LHCN-M2 (cell line): ENCODE measurements at places on chromosomes 6 and 20. TPM values are rescaled to one million over a fixed set of nuclear protein-coding genes. Genes with fewer than 3 reads are reported as not detected.

DNA sequence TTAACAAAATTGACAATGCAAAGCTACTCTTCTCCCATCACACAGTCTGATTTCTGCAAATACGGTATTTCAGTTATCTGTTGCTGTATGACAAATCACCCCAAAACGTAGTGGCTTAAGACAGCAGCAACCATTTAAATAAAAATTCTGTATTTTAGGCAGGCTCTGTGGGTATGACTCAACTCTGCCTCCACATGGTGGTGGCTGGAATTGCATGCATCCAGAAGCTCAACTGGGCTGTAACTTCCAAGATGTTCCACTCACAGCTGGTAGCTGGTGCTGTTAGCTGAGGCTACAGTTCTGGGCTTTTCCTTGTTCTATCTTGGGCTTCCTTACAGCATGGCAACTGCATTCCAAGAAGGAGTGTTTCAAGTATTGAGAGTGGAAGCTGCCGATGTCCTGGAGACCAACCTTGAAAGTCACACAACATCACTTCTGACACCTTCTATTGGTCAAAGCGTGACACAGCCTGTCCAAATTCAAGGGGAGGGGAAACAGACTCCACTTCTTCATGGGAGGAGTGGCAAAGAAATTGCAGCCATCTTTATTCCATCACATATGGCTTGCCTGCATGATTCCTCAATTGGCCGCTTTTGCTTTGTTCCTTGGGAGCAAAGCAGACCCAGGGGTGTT is 39.7 kb upstream of the TULP1 start:
- DNase-seq: peak; percentile 30

GRCh38 chr20:54716174-54716747 is 240.9 kb downstream of the DOK5 start:
- DNase-seq: no peak

- DNase-seq: no peak
These were observed 21.1 kb upstream of the TRIM26 start for GRCh38 chr6:30234356-30234755.

DNA sequence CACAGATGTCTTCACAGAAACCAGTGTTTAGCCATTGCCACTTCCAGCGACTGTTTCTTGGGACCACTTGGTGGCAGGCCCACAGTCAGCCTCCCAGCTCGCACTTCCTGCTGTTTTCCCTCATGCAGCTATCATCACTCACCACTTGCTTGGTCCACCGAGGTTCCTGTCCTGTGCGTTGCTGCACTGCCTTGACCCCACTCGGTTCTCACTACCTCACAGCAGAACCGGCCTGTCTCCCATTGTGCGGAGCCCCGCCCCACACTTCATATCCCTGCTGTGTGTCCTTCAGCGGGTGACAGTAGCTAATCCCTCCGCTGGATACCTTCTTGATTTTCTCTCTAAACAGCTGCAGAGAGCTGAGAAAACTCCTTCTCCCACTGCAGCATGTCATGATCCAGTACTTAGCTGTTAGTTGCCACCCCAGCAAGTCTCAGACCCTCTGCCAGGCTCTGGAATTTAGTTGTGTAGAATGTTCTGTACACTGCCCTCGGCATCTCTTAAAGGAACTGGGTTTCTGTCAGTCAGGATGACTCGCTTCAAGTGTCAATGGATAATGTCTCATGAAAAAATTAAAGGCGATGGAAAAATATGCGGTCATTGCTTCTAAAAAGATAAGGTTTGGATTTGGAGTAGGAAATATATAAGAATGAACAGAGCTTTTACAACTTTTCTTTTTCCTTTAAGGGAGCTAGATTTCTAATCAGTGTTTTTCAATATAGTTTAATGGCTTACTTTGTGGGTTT is 208.0 kb downstream of the FARS2 start:
- DNase-seq: no peak

- DNase-seq: no peak
These were observed 7.7 kb downstream of the AMD1 start for GRCh38 chr6:110882274-110882619.

DNA sequence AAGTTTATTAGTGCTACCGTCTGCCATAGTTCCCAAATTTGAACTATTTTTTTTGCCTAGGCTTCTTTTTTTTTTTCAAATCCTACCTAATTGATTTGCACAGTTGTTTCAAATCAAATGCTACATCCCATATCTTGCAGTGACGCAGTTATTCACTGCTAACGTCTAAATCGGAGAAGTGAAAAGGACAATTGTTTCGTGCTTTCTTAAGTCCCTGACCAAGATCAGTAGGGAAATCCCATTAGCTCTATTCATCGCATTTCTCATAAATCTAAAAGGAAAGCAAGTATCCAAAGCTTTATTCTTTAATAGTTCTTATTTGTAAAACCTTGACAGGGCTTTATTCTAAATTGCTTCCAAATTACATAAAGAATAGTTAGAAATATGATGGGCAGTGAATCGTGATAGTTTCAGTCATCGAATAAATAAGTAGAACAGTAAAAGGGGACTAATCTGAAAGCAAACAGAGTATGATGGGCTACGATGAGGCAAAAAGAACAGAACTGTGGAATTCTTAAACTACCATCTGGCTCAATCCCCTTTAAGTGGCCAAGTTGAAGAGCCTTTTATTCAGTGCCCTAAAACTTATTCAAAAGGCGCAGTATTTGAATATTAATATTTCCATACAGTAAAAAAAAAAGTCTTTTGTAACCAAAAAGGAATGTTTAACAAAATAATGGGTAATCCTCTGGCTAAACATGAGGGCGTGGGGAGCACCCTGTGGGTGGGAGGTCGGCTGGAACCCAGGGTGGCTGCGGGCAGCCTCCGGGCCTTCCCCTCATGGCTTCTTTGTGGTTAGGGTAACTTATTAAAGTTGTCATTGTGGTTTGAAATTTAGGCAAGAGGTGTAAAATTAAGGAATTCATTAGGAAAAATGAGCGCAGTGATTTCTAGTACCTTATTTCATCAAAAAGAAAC is 3.0 kb upstream of the ARID1B start:
- no peak for DNase-seq

- no peak for DNase-seq
These were observed 227.7 kb upstream of the CDH4 start for GRCh38 chr20:61024390-61024789.

MRPS10 gene
- total RNA-seq: 53.0 and 58.1 TPM in 2 replicates

CAP2 gene
- 35.6 and 45.1 TPM in 2 replicates for total RNA-seq

GGTLC1 gene
- total RNA-seq: not detected in 2 replicates
